ENCODE measurements at places on chromosomes 1 and 21.

GRCh38 chr1:230320804-230321203, 105.3 kb downstream of the PGBD5 start:
- DNase-seq = no peak

GRCh38 chr1:93001893-93002292, 40.6 kb upstream of the DIPK1A start:
- DNase-seq = no peak

DNA sequence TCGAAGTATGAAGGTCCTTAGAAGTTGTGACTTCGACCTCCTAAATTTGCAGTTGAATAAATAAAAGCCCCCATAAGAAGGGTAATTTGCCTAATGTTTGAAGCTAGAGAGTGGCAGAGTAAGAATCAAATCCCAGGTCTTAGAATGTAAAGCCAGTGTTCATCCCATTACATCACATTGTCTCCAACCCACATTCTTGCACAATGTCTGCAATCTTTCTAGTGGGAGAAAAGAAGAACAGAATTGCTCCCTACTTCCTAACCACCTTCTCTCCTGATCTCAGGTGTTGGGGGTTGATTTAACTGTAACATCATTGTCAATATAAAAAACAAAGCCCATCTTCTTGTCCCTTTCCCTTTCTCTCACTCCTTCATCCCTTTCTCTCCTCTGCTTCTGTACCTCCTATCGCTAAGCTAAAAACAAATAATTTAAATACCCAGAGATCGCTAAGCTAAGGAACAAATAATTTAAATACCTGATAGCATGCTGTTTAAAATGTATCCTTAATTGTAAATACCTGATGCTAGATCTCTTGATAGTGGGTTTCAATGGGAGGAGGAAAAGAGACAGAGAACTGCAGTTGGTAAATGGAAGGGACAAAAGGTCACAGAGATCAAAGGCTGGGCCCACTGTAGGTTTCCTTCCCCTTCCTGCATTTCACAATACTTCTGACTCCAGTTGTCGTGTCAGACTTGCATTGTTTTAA, 32.1 kb upstream of the CCDC190 start:
- DNase-seq = no peak

- no peak for DNase-seq
Measured at GRCh38 chr1:98565951-98566350, 95.6 kb upstream of the SNX7 start.

- DNase-seq = no peak
Measured at GRCh38 chr1:66757722-66758240, 5.5 kb downstream of the DYNLT5 start.

DNA sequence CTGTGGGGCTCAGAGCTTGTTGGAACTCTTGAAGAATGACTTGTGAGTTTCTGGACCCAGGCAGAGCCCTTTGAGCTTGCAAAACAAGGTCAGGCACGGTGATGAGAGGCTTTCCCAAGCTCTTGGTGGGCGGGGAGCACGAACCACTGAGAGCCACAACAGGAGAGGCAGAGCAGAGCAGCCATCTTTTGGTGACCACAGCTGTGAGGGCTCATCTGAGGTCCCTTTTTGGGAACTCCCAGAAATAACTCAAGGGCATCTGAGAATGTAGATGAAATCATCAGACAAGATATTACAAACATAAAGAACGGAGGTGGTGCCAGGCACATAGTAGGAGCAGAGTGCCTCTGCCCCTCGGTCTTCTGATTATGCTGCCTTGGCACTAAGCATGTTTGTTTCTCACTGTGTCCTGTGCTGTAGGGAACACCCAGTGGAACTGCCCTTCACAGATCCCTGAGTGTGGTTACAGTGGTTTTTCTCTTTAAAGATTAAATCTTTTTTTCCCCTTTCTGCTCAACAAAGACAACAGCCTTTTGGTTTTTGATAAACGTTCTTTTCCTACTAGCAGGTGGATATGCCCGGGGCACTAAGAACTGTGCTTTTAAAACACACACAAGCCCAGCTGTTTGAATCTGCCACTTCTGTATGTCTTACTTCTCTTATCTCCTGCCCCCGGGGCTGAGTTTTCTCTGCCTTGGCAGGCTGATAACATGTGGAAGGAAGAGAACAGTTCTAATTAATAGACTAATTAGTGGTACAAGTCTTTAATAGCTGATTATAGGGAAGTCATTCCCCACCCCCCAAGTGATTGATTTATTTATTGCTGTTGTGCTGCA, 37.7 kb downstream of the CD34 start:
- no peak for DNase-seq

GRCh38 chr1:17089506-17089905, 29.7 kb downstream of the PADI2 start:
- no peak for DNase-seq

- no peak for DNase-seq
Measured at GRCh38 chr21:32340863-32341848, 42.5 kb downstream of the MRAP start.

DNA sequence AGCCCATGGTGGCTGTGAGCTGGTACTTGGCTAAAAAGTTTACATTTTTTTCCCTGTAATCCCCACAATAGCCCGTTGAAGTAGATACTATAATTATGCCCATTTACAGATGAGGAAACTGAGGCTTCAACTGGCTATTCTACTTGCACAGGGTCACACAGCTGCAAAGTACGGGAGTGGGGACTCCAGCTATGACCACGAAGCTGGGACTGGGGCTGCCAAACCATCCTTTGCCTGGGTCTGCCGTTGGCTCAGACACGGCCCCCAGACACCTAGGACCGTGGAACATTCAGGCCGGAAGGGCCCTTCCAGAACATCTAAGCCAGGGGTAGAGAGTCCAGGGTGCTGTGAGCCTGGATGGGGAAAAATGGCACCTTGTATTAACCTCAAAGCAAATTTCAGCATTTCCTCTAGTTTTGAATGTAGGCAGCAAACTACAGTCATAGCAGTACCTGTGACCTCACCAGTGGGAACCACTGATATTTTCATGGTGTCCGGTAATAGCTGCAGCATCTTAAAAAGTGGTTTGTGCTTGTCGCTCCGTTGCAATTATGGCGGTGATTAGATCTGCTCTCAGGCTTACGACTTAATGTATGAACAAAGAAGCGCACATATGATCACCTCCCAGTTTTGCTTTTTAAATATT, 4.3 kb downstream of the TP73 start:
- no peak for DNase-seq

DNA sequence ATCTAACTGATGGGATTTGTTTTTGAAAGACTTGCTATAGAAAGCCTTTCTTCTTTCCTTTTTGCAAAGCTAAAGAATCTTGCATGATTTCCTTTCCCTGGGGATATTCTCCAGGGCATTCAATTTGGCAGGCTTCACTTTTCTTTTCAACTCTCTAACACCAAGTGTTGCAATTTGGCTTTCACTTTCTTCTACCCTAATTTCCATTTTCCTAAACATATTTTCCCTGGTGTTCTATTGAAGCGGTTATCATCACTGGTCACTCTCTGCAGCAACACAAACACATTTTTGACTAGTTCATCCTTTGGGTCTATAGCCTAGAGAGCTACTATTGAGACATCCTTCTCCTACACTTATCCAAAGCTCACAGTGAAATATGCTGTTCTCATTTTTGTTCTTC, 424.5 kb downstream of the NEGR1 start:
- no peak for DNase-seq

GRCh38 chr1:151574575-151575529, 34.7 kb downstream of the TUFT1 start:
- DNase-seq = no peak

- no peak for DNase-seq
Measured at GRCh38 chr1:4586611-4587160, 67.7 kb upstream of the AJAP1 start.

GRCh38 chr1:179875596-179876299, 1.9 kb downstream of the TOR1AIP2 start:
- DNase-seq = no peak
